ENCODE measurements at places on chromosomes 3 and 15. TPM values are rescaled to one million over a fixed set of nuclear protein-coding genes. Genes with fewer than 3 reads are reported as not detected.

DNA sequence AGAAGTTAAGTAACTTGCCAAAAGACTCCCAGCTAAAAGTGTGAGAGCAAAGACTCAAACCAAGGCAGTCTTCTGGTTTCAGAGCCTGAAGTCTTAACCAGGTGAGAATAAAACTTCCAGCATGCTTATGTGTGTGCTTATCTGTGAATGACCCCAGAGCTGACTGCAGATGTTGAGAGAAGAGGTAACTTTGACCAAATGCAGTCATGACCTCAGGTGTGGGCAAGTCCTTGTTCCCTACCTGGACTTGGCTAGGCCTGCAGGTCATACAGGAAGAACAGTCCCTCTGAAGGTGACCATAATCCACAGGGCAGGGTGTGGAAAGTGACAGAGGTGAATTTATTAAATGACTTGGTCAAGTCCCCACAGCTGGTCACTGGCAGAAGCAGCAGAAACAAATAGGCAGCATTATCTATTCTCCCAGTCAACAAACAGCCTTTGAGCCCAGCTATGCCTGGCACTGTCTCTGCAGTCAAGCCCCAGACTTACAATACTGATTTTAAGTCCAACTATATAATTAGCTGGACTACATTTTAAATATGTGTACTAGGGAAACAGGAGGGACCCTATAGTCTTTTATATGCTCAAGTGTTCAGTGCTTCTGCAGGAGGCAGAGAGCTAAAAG lies 3.0 kb upstream of the CPEB1 start:
- no peak for DNase-seq

GRCh38 chr3:84974347-84974746 lies 15.6 kb downstream of the CADM2 start:
- no peak for DNase-seq

DNA sequence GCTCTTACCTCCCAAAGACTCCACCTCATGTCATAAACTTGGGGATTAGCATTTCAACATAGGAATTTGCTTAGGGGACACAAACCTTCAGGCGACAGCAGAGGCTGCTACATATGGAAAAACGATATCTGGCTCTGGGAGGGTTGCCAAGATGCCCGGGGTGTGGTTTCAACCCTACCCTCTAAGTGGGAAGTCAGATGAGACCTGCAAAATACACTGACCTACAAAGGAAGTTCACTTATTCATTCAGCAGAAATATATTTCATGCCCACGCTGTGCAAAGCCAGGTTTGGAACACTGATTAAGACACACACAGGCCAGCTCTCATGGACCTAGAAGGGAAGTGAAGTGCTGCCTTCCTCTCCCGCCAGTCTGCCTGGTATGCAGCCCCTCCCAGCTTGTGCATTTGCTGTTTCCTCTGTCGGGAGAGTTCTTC lies 239.3 kb downstream of the FEZF2 start:
- DNase-seq: no peak

DNA sequence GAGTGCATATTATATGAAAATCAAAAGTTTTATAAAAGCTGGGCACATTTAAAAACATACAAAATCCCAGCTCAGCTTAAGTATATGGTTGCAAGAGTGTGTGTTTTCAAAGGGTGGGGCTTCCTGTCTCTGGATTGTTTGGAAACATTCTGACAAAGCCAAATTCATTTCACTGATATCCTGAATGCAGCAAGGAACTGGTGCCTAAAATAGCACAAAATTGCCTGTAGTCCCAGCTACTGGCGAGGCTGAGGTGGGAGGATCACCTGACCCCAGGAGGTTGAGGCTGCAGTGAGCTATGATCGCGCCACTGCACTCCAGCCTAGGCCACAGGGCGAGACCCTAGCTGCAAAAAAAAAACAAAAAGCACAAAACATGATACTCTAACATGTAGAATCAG lies 13.0 kb upstream of the TJP1 start:
- DNase-seq: no peak

Gene PLS1
- 5.3 TPM for total RNA-seq

Measured in activated naive CD4-positive, alpha-beta T cell treated with anti-CD3 and anti-CD28 coated beads for 36 hours (primary cell).